Stimulated activated CD4-positive, alpha-beta T cell treated with anti-CD3 and anti-CD28 coated beads, Interleukin-4, amount 100 ng/mL, for 1 hour (primary cell): ENCODE measurements at places on chromosomes 1 and 21.

DNA sequence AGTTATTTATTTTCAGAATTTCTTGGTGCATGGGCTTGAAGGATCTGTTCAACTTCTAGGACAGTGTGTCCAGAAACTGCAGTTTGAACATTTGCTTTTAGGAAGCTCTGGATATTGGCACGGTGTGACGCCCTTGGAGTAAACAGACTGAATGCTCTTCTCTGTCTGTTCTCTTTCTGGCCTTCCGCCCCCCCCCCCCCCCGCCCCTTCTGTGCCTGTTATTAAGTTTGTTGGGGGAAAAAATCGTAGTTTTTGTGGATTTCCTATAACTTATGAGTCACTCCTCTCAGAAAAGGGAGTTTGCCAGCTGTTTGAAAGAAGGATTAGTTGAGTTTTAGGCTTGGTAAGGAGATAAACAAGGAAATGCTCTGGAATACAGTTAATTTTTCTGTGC, 1.2 kb downstream of the KCTD3 start:
- DNase-seq = no peak

GRCh38 chr21:38165466-38166172, 91.2 kb upstream of the KCNJ15 start:
- no peak for DNase-seq

DNA sequence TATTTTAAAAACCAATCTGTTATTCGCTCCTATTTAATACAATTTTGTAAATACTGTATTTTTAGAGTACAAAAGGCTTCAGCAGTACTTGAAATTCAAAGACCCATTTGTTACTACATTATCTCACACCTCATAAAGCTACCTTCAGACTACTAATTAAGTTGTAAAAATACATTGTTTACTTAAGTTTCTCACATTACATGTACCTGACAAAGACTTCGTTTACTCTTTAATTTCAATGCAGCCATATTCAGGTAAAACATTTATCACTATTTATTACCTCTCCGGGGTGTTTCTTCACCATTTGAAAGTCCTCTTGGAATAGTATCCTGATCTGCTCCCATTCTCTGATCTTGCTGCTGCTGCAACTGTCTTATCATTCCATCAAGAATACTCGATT, 55.2 kb downstream of the BRWD1 start:
- no peak for DNase-seq

DNA sequence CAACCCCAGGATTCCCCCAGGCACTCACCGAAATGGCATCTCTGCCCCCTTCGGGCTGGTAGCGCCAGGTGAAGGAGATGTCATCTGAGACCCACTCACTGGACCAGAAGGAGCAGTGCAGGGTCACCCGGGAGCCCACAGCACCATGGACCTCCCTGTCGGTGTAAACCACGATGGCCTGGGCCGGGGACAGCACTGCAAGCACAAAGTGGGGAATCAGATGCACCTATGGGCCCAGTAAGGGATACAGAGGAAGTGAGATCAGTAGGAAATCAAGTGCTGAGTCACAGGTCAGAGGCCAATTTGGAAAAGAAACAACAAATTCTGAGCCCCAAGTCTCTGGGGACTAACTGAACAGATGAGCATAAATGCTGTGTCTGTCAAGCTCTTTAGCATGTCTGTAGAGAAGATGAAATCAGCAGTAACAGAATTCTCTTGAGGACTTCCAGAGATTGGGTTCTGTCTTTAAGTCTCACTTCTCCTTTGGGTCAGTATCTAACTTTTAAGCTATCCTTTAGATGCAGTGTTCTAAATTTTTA, 2.5 kb downstream of the MPZ start:
- DNase-seq = no peak

DNA sequence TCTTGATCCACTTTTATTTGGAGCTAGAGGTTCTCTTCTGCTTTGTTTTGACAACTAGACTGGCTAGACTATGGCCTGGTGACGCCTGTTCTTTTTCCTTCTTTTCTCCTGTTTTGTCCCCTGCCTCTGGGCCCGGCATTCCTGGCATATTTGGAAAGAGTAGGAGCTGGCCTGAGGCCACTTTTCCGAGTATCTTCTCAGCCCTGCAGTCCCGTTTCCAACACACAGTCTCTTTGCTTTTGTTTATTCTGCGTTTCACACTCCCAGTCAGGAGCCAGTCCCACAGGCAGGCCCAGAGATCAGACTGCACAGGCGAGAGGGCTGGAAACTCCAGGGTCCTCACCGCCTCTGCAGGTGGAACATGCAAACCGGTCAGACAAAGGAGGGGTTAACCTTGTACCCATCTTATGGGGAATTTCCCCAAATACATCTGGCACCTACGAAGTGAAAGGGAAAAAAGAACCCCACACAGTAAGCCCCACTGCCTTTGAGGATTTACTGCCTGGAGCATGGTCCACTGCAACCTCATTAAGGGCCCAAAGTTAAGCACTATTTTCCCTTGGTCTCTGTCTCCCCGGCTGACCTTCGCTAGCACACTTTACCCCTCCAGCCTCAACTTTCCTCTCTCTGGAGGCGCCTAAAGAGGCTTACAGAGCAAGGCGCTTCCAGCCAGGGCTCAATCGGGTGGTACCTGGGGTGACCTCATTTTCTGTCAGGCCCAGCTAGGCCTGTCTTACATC, 141.1 kb downstream of the TOMM20 start:
- no peak for DNase-seq

DNA sequence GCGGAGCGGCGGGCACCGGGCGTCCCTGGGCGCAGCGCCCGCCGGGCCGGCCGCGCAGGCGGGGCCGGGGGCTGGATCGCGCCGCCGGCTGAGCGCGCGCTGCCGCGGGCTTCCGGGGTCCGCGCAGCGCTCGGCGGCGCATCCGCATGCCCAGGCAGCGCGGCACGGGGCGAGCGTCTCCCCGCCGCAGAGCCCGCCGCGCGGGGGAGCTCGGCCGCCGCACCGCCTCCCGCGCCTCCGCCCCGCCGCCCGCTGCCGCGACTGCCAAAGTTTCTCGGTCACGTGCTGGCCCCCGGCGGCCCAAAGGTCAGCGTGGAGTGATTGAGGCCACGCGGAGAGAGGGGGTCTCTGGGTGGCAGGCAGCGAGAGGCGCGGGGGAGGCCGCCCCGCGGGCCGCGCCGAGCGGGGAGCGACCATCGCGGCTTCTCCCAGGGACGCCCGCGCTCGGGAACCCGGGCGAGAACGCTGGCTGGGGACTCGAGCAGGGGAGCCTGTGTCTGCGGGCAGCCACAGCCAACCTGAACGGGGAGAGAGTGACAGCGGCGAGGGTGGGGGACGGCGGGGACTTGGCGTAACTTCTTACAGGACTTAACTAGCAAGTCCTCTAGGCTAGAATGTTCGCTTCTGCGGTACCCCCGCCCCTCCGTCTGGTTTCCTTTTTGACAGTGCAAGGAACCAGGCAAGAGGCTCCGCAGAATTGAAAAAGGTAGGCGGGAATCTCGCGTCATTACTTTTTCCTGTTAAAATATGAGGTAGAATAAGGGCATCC, at the start of gene ILDR2:
Gene ILDR2, minus strand, starts transcription at position 180 of the 769 bp plus-strand sequence. CDS start 272 bp downstream, outside the sequence.
- DNase-seq = peak; percentile 66

DNA sequence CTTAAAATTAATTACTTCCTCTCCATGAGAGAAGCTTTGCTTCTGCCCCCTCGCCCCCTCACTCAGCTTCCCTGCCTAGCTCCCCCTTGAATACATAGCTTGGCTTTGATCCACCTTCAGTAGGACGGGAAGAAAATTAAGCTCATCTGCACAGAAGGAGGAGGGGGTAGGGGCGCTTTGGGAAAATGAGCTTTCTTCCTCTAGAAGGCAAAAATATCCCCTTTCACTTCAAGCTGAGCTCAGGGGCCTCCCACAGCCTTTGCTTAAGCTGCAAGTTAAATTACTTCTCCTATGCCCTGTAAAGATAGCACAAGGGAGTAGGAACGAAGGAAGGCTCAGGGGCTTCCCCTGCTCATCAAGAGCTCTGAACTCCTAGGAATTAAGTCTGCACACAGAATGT, 65.2 kb upstream of the GOLT1A start:
- DNase-seq = no peak

- DNase-seq = no peak
Observed at GRCh38 chr1:219533280-219533679, 79.6 kb downstream of the ZC3H11B start.

GRCh38 chr1:78641558-78641957, 8.1 kb upstream of the IFI44 start:
- no peak for DNase-seq

- no peak for DNase-seq
Observed at GRCh38 chr1:109948285-109948630, 36.3 kb upstream of the AHCYL1 start.

DNA sequence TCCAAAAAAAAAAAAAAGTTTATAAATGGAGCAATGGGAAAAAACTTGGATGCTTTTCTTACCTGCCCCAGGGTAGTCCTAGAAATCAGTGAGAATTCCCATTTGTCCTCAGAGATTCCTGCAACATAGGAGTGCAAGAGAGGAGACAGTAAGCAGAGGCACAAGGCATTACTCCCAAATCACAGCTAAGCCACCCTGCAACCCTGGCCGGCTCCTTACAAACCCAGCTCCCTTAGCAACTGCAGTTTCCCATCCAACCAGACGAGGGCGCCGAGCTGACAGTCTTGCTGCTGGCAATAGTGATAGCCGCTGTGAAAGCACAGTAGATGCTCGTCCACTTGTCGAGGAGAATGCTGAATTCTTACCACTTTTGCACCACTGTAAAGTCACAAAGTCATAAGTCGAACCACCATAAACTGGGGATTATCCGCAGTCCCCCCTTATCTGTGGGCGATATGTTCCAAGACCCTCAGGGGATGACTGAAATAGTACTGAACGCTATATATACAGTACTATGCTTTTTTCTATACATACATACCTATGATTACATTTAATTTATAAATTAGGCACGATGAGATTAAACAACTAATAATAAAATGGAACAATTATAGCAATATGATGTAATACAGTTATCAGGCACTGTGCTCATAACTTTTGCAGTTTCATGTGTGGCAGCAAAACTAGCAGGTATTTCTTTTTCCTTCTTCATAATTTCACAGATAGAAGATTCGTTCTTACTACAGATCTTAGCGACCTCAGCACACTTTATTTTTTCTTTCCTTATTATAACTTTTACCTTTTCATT, 6.0 kb upstream of the PITHD1 start:
- DNase-seq = peak; percentile 87

- DNase-seq = no peak
Observed at GRCh38 chr1:214990619-214991018, 91.9 kb upstream of the KCNK2 start.

DNA sequence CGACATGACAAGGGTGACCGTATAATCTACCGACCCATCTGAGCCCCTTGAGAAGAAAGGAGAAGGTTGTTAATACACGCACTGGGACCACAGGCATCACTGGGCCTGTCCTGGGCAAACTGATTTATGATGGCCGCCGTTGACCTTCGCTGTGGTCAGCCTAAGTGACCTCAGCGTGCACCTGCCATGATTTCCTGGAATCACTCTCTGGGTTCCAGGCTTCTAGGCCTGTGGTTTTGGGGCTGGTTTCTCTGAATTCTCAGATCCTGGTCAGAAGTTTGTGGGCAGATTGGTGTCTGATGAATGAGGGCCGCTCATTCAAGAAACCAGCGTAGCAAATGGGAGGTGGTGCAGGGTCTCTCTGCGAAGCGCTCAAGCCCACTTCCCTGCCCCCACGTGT, 64.0 kb downstream of the SIK1 start:
- no peak for DNase-seq

GRCh38 chr1:119602169-119602568, 45.9 kb downstream of the ZNF697 start:
- DNase-seq = no peak

GRCh38 chr1:177573901-177574300, 396.0 kb downstream of the SEC16B start:
- no peak for DNase-seq

- DNase-seq = no peak
Observed at GRCh38 chr1:167312871-167313270, 92.2 kb downstream of the POU2F1 start.

GRCh38 chr1:47439819-47440598, 2.2 kb downstream of the FOXD2 start:
- DNase-seq = no peak

GRCh38 chr1:161905269-161905884, 118.3 kb downstream of the OLFML2B start:
- DNase-seq = peak; percentile 11
